ENCODE measurements at places on chromosomes 2 and 18.
A peak's percentile ranks its signal among the peaks of the same experiment; 100 is the strongest.

DNA sequence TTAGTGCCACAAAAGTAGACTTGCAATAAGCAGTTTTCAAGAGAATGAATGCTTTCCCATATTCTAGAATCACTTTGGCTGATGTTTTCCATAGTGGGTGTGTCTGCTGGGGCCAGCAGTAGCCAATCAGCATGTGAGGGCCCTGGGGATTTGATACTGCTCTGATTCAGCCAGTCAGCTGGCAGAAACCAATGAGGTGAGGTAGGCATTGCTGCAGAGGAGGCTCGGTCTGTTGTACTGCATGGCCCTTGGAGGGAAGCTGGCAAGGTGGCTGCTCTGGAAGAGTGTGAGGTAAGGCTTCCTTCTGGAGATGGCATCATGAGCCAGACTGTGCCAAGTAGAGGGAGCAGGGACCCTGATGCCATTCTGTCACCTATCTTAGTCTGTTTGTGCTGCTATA is 22.7 kb downstream of the TMEM87B start:
- no peak for DNase-seq

DNA sequence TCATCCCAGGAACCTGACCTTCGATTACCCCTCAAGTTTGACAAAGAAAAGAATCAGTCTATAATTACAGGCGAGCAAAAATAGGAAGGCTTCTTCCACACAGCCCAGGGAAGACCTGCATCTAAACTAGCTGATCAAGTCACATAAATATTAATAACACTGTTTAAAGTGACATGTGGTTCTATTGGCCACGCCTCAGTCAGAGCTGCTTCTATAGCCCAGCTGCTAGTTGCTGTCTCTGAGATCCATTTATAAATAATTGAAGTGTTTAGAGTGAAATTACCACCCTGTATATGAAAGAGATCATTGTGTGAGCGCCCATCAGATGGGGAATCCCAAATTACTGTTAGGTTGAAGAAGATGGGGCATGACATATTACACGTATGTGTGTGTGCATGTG is 426.0 kb downstream of the CDH2 start:
- DNase-seq, result no peak

GRCh38 chr18:74715306-74715705 is 117.6 kb downstream of the ZNF407 start:
- no peak for DNase-seq

DNA sequence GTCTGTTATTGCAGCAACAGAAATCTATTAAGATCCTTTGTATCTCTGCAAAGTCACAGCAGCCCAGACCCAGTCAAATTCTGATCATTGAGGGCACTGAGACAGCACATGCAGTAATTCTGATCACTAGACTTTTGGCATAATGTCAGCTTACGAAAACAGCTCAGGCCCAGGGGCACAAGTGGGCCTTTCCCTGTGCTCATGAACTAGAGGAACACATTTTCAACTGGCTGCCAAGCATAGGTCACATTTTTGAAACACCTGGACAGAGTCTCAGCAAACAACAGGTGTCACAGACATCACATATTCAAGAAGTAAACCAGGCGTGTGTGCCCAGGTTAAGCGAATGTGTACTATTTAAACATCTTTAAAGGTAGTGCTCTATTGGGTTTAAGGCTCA is 13.7 kb downstream of the DOCK10 start:
- no peak for DNase-seq

GRCh38 chr18:61854578-61855448 is 38.0 kb downstream of the RNF152 start:
- DNase-seq, result no peak

- peak; percentile 92 for DNase-seq
These were observed 74.2 kb upstream of the GALNT3 start for GRCh38 chr2:165868211-165868610.

DNA sequence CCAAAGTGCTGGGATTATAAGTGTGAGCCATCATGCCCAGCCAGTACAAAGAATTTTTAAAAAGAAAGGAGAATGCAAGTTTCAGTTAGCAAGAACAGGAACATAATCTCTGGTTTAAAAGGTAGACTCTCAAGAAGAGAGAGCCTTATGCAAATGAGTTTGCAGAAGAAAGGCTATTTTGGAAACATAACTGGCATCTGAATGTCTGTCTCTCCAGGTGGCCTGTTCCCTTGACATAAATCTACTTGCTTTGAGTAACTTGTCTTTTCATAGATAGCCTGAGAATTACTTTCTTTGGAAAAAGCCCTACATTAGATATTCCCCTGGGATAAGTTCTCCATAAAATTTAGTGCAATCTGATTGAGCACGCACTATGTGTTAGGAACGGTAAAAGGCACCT is 109.6 kb downstream of the ICOS start:
- DNase-seq, result no peak

- DNase-seq, result no peak
These were observed 146.8 kb downstream of the SEPTIN10 start for GRCh38 chr2:109466674-109467575.

GRCh38 chr2:240856151-240856980 is 12.3 kb upstream of the AGXT start:
- DNase-seq, result no peak

- no peak for DNase-seq
These were observed 5.7 kb upstream of the SERPINB2 start for GRCh38 chr18:63881851-63882250.

- no peak for DNase-seq
These were observed 84.5 kb downstream of the FSHR start for GRCh38 chr2:49069829-49070228.

- no peak for DNase-seq
These were observed 186.4 kb downstream of the FAM210A start for GRCh38 chr18:13539843-13540476.

- DNase-seq, result peak; percentile 65
These were observed 110.1 kb downstream of the MAIP1 start for GRCh38 chr2:200065477-200065876.

DNA sequence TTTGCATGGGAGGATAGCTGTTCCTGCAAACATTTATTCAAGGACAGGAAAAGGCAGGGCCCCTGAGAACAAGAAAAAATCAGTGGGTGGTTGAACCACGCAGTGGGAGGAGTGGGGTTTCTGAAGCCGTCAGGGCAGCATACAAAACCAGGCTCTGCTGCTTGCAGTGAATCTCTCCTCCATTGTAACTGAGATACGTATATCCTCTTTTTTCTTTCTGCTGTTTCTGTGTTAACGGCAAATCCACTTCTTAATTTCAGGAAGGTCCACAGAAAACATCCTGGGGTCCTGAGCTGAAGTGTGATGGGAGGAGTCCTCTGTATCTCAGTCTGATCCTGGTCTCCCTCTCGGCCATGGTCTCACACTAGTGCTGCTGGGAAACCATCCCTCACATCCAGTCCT is 27.2 kb upstream of the KCNF1 start:
- DNase-seq, result no peak

GRCh38 chr18:36947820-36948348 is 119.0 kb downstream of the KIAA1328 start:
- DNase-seq, result no peak

- no peak for DNase-seq
These were observed 65.4 kb downstream of the TRIP12 start for GRCh38 chr2:229856413-229856812.

GRCh38 chr2:201452922-201453643 is 1.5 kb downstream of the STRADB start:
- no peak for DNase-seq

DNA sequence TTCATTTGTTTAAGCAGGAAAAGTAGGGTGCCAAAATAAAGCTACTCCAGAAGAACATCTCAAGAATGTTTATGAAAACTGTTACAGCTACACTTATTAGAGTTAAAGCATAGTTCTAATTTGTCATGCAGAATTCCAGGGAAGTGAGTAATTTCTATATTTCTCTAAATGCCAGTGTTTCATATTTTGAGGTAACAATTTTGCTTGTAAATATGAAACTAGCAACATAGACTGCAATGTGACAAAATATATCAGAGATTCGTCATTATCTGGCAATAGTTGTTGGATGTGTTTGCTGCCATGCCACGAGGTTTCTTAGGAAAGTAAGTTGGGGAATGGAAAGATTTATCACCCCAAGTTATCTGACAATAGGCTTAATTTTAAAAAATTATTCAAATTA is 424.1 kb upstream of the ZEB2 start:
- no peak for DNase-seq

DNA sequence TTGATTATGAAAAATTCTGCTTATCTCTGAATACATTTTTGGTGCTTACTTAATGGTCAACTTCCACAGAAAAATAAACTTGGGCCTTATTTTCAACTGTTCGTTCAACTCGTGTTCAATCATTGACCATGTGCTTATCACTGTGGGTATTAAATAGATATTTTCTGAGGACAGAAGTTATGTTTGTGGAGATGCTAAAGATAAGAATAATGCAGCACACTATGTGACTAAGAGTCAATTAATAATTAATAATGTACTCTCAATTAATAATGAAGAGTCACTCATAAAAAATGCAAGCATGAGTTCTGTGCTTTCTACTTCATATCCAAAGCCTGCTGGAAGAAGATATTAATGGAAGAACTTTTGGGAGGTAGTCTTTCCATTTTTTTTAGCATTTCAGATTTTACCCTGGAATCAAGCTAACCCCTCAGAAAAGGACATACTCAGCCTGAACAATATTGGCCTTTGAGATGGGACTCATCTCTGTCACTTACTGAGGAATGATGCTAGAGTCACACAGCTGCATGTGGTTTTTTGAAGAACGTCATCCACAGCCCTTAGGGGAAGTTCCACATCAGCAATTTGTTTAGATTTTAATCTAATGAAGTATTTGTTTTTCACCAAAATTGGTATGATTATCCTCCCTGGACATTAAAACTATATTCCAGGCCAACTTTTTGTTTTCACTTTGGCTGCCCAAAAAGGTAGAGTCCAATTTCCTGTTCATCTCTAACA is 191.9 kb upstream of the CRIM1 start:
- no peak for DNase-seq

- DNase-seq, result no peak
These were observed 56.0 kb downstream of the AGAP1 start for GRCh38 chr2:235549735-235550377.

GRCh38 chr2:97715951-97716694 is 2.7 kb downstream of the ZAP70 start:
- DNase-seq, result no peak

GRCh38 chr2:23912054-23912453 is 14.9 kb downstream of the ATAD2B start:
- no peak for DNase-seq

DNA sequence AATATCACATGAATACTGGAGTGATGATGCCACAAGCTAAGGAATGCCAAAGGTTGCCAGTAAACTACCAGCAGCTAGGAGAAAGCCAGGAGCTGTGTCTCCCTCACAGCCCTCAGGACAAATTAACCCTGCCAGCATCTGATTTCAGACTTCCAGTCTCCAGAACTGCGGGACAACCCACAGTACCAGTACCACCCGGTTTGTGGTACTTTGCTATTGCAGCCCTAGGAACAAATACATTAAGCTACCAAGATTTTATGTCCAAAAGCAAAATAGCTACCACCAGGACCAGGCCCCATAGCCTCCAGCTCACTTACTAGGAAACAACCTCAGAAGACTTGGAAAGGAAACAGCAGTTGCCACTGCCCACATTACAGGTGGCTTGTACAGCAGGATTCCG is 10.0 kb downstream of the PID1 start:
- DNase-seq, result no peak

GRCh38 chr2:115481842-115482241 is 1039.4 kb downstream of the DPP10 start:
- no peak for DNase-seq

DNA sequence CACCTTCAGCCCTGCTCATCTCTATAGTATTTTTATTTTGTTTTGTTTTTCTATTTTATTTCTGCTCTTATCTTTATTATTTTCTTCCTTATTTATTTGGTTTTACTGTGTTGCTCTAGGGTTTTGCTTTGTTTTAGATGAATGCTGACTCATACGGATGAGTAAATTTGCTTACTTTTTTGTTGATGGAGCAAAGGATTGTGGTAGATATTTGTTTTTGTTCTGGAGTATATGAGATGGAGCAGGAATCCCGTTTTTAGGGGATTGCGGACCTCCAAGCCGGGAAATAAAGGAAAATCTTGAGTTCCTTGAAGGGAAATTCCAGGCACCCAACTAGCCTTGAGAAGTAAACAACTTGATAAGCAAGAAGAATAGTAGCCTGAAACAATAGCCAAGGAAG is 15.3 kb upstream of the COLEC12 start:
- DNase-seq, result no peak

GRCh38 chr2:42921147-42921520 is 128.8 kb upstream of the HAAO start:
- no peak for DNase-seq

DNA sequence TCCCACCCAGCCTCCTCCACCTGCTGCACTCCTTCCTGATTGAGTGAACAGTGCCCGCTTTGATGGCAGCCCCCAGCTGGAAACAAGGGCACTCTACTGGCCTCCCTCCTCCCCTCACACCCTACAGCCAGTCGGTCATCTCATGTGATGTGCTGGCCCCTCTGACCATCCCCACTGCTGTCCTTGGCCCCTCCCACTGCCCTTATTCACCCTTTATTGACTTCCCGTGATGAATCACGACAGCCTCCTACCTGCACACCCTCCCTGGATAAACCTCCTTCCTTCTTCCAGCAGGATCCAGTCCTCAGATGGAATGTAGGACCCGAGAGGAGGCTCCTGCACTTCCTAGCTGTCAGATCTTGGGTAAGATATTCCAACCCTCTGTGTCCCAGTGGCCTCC is 186.5 kb upstream of the SH3BP4 start:
- no peak for DNase-seq

DNA sequence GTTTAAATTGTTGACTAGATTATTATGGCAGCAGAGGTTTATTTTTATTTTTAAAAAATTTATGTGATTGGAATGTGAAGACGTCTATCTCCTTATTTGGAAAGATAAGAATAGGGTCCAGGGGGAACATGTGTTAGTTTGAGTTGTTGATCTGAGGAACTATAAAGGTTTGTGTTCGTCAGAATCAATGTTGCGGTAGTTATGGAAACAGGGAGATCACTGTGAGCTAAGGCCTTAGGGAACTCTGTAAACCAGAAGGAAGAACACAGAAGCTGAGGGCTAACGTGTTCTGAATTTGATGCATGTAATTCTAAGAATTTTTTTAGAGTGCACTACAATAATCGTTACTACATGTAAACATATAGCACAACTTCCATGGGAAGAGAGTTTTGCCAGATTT is 168.5 kb upstream of the ZSWIM2 start:
- DNase-seq, result no peak

GRCh38 chr18:77063260-77063659 is 69.3 kb downstream of the MBP start:
- no peak for DNase-seq
